SK-N-SH (cell line): ENCODE measurements at places on chromosomes 7 and 10.

DNA sequence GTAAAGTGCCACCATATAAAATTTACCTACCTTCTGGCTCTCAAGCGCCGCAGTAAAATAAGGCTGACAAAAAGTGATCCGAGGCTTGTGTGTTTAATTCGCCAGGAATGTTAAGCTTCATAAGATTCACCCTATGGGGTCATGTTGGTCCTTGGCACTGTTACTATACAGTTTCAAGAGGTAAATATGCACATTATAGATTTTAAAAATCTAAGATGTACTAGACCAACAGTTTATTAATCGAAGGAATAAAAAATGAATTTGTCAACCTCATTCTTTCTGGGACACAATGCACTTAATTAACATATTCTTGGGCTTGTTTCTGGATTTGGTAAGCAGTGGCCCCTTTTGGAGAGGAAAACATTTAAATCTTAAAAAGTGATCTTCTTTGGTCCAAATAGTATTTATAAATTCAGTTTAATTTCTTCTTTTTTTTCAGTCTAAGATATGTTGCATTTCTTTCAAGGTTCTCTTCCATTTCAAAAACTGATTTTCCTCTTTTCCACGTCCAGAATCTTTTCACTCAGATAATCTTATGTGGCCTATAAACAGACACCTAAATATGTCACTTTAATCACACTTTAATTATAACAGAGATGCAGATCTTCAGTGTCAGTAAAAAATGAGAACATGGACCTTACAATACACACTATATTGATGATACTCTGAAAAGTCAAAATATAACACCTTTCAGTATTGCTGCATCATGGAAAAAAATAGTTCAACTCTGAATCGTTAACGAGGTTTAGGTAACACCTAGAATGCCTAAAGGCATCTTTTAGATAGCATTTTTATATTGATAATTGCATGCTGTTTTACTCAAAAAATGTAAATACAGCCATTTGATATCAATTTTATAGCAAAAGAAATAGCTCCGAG is 3.8 kb upstream of the SKIDA1 start:
- DNase-seq: no peak

DNA sequence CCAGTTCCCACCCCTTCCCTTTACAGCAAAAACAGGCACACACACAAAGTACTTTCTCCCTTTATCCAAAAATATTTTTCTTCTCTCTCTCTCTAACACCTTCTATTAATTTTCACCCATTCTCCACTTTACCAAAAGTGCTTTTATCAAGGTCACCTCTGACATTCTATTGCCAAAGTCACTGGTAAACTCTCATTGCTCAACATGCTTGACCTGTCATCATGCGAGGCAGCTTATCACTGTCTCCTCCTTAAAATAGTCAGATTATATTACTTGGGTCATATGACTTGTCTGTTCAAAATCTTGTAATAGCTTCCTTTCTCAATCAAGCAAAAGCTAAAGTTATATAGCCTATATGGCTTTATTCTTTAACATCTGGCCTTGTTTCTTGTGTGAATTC is 28.6 kb downstream of the MACC1 start:
- no peak for DNase-seq

DNA sequence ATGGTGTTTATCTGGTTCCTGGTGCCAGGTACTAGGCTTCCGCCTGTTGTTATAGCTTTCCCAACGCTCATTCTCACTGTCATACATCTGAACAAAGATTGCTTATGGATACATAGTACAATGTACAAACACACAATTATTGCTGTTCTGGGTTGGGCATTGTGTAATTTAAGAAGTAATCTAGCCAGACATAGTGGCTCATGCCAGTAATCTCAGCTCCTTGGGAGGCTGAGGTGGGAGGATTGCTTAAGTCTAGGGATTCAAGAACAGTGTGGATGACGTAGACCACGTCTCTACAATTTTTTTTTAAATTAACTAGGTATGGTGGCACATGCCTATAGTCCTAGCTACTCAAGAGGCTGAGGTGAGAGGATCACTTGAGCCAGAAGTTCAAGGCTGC is 9.3 kb upstream of the CROT start:
- no peak for DNase-seq

- DNase-seq: no peak
Observed at GRCh38 chr10:80274396-80275134, 14.9 kb downstream of the MAT1A start.

- no peak for DNase-seq
Observed at GRCh38 chr10:77109351-77109994, 528.1 kb downstream of the KCNMA1 start.

- DNase-seq: no peak
Observed at GRCh38 chr7:17159500-17160037, 138.9 kb upstream of the AHR start.

DNA sequence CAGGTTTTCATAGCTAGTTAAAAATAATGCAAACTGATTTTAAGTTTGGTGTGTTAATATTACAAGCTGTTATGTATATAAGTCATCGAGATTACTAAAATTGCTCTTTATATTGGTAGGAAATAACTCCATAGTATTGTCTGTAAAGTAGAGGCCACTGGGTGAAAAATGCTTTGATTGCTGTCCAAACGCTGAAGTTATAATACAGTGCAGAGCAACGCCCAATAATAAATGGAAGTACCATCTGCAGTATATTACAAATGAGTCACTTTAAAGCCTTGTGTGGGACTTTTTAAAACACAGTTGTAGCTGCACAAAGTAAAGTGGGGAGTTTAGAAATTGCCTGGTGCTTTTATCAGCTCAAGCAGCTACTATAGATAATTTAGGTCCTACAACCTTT is 196.1 kb downstream of the NXPH1 start:
- no peak for DNase-seq

- DNase-seq: no peak
Observed at GRCh38 chr10:72736828-72737220, 44.9 kb downstream of the MCU start.

GRCh38 chr10:113425008-113425407 is 127.8 kb upstream of the HABP2 start:
- DNase-seq: no peak

DNA sequence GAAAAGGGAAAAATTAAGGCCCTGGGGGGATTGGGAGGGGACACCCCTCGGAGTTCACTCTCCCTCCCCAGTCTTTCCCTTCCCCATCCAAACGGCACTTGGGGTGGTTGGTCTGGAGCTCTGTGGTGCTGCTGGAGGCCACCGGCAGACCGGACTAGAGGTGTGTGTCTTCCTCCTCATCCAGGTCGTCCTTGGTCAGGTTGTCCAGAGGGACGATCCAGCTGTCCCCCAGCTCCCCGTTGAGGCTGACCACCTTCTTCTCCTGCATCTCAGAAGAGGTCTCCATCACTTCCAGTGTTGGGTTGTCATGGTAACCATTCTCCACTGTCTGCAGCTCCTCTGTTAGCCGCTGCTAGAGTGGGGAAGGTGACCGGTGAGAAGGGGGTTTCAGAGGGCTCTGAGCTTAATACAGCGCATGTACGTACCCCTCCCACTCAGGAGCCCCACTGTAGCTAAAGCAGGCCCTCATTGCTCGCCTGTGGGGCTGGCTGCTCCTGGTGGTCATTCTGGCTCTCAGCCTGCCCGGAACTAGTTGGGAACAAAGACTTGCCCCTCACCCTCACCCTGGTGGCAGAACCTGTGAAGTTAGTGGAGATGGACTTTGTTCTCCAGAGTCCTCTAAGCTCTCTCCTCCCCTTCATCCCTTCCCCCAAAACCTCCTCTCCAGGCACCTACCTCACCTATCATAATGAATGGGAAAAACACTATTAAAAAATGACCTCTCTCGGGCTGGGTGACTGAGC is 52.1 kb downstream of the PODXL start:
- no peak for DNase-seq

DNA sequence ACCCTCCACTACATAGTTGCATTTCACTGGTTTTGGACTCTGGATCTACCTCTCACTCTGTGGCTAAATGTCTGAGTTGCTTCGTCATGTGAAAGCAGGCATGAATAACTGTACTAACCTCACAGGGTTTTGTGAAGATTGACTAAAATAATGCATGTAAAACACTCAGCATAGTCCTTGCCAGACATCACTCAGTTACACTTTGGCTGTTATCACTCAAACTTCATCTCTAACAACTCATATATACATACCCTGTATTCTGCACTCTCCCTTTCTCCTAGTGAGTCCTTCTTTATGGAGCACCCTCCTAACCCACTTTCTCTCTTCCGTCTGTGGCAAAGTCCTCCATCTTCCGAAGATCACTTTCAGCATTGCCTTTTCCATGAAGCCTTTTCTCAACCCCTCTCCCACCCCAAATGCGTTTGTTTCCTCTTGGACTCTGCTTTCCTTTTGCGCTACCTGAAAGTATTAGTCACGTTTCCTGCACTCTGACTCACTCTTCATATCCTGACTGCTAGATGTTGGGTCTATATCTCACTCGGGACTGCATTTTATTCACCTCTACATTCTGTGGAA is 72.6 kb downstream of the OSBPL3 start:
- no peak for DNase-seq

- DNase-seq: no peak
Observed at GRCh38 chr7:40915071-40915470, 780.3 kb downstream of the SUGCT start.

DNA sequence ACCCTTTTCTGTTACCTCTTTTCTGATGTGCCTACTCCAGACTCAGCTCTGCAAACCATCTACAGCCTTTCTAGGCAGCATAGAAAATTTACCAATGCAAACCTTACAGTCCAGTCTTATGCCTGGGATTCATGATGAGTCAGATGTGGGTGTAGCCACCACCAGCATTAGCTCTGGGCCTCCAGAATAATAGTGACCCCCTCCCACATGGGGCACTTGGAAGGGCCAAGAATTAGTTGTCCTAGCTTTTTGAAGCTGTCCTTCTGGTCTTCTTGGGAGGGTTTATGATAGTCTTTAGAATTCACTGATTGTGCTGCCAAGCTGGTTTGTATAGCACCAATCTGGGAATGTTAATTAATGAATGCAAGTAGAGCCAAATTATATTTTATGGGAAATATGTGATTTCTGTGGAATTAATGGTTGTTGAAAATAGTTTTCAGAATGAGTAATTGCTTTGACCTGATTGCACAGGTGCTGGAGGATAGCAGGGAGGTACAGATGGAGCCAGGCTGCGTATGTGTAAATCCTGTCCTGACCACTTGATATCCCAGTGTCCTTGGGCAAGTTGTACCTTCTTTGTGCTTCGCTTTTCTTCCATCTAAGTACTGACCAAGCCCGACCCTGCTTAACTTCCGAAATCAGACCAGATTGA is 94.8 kb downstream of the CPED1 start:
- no peak for DNase-seq
